ENCODE measurements at places on chromosomes 13 and 19.

DNA sequence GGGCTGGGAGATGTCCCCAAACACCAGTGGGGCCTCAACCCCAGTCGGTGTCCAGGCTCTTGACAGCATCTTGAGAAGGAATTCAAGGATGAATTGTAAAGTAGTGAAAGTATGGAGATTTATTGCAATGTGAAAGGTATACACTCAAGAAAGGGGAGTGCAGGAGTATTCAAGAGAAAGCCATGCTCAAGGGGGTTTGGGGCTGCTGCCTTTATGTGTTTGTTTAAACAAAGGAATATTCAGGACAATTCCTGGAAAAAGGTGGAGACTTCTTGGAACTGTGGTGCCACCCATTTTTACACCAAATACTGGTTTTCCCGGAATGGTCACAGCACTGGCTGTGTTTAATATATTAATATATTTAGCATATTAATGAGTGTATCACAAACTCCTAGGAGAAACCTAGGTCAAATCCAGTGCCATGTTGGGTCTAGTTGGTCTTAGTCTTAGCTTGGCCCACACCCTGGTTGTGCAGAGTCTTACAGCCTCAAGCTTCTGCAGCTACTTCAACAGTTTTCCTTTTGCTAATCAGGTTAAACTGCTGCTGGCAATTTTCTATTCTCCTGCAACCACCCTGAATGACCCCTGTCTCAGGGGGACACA is 138.5 kb upstream of the TMTC4 start:
- DNase-seq, result no peak

DNA sequence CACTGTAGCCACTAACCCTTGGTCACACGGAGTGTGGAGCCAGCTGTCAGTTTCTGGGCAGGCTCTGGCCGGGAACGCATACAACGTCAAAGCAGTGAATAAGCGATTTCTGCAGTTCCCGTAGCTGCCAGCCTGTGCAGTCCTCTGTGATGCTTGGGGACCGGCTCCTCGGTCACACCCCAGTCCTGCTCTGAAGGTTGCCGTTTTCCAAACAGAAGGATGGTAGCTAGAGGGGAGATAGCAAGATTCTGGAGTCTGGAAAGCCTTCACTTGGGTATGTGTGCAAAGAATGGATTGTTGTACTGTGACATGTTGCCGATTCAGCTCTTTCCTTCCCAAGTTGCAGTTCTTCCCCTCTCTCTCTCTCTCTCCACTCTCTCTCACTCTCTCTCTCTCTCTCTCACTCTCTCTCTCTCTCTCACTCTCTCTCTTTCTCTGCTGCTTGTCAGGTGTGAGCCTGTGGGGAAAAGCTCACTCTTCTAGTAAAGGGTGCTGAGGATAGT is 38.7 kb upstream of the C1QTNF9 start:
- DNase-seq, result no peak

- no peak for DNase-seq
These were observed 51.5 kb downstream of the INSR start for GRCh38 chr19:7242601-7243258.

DNA sequence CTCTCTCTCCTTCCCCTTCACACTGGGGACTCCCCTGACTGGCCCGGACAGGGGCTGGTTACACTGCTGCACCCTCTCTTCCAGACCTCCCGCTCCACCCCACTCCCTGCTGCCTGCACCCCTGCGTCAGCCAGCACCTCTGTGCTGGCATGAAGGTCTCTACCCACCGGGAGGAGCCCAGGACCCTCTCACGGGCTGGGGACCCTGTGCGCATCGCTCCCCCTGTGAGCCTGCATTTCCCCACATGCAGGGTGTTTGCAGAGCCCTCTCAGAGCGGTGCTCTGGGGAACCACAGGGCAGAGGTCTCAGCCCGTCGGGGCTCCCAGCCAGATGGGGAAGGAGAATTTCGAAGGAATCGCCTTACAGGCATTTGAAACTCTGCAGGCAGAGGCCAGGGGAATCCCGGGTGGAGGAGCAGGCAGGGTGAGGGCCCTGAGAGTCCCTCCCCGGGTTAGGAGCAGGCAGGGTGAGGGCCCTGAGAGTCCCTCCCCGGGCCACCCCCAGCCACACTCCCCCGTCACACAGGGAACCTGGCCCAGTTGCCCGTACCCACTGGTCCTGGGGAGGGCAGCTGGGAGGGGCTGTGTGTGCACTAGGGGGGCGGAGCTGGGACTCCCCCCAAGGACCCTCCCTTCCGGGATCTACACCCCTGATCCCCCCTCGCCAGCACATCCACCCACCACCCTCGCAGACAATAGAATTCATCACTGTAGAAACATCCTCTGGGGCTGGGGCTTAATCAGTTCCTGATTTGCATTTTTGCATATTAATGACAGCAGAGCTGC is 16.3 kb upstream of the TCF3 start:
- no peak for DNase-seq

Measured in stimulated activated CD8-positive, alpha-beta memory T cell treated with anti-CD3 and anti-CD28 coated beads, Interleukin-7, amount 100 ng/mL, for 4 hours (primary cell).